Activated T-helper 2 cell treated with anti-CD3 and anti-CD28 coated beads, Interferon-gamma antibody, Interleukin-2, Interleukin-4, amounts not matched to agents 10 μg/mL and 5 μg/mL and 100 μg/mL, durations not matched to agents 14 hours and 24 hours and 36 hours (primary cell): ENCODE measurements at places on chromosomes 12 and 14. TPM values are rescaled to one million over a fixed set of nuclear protein-coding genes. Genes with fewer than 3 reads are reported as not detected.

RDH12 gene
- not detected in 2 replicates for total RNA-seq

MYF6 gene
- total RNA-seq: not detected in 2 replicates

ZDHHC17 gene
- 26.7 and 28.6 TPM in 2 replicates for total RNA-seq

CLEC12A gene
- 0.30 and 0.32 TPM in 2 replicates for total RNA-seq

KICS2 gene
- total RNA-seq: 15.3 and 16.6 TPM in 2 replicates

LUM gene
- not detected in 2 replicates for total RNA-seq

KRT83 gene
- total RNA-seq: not detected in 2 replicates

FOXM1 gene
- 74.8 and 79.3 TPM in 2 replicates for total RNA-seq

NRXN3 gene
- 0.07 TPM in 1 of 2 replicates, not detected in the other for total RNA-seq

GLI1 gene
- total RNA-seq: 1.3 and 1.5 TPM in 2 replicates

SOAT2 gene
- not detected in 2 replicates for total RNA-seq

VWF gene
- not detected in 2 replicates for total RNA-seq

SLC6A12 gene
- total RNA-seq: 0.37 TPM in 1 of 2 replicates, not detected in the other

CD163 gene
- not detected in 2 replicates for total RNA-seq

DNAJC22 gene
- total RNA-seq: 0.09 TPM in 1 of 2 replicates, not detected in the other

KIF5A gene
- total RNA-seq: 3.0 and 3.4 TPM in 2 replicates

C14orf132 gene
- 1.1 and 1.6 TPM in 2 replicates for total RNA-seq

CLEC6A gene
- not detected in 2 replicates for total RNA-seq

- no peak for DNase-seq
Measured at GRCh38 chr14:61555056-61555838, 140.1 kb upstream of the HIF1A start.

DNA sequence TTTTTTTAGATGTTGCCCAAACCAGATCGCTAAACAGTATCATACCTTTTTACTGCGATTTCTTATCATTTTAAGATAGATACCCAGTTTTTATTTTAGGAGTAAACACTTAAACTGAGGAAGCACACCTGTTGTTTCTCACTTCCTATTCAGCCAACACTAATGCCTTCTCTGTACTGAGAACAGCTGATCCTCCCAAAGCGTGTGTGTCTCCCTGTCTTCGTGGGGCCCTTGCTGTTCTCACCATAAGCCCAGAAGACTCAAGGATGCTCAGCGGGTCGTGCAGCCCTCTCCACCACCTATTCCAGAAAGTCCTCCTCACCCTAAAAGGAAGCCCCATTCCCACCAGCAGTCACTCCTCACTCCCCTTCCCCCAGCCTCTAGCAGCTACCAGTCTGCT is 14.8 kb downstream of the PPP2R5C start:
- no peak for DNase-seq

DNA sequence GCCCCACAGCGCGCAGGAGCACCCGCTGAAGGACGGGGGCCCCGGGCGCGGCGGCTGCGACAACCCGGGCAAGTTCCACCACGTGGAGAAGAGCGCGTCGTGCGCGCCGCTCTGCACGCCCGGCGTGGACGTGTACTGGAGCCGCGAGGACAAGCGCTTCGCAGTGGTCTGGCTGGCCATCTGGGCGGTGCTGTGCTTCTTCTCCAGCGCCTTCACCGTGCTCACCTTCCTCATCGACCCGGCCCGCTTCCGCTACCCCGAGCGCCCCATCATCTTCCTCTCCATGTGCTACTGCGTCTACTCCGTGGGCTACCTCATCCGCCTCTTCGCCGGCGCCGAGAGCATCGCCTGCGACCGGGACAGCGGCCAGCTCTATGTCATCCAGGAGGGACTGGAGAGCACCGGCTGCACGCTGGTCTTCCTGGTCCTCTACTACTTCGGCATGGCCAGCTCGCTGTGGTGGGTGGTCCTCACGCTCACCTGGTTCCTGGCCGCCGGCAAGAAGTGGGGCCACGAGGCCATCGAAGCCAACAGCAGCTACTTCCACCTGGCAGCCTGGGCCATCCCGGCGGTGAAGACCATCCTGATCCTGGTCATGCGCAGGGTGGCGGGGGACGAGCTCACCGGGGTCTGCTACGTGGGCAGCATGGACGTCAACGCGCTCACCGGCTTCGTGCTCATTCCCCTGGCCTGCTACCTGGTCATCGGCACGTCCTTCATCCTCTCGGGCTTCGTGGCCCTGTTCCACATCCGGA is 1.4 kb downstream of the FZD10 start:
- DNase-seq: no peak

DNA sequence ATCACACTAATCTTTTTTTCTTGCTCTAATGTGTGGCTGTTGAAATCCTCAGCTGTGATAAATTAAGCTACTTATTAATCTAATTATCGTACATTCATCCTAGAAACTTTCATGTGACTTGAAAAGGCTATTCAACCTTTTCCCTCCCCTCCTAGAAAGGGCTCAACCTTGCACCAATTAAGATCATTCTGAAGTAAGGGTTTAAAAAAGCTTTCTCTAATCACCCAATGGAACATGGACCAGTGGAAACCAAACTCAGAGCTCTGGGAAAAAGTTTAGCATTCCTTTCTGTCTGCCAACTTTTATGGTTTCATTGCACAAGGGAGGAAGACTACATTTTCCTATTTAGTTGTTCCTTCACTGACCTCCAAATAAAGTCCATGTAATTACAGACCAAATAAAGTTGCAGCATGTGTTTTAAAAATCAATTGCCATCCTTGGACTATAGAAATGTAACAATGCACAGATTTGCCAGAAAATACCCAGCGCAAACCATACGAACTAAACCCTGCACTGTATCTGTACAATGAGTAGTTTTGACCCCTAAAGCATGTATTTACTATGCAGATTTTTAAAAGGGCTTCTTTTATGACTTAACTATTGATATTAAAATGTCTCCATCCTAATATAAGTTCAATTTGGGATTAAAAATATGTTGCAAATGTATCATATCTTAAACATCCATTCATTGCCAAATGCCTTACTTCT is 142.6 kb upstream of the OTX2 start:
- no peak for DNase-seq

- no peak for DNase-seq
Measured at GRCh38 chr14:102898298-102898697, 24.2 kb upstream of the AMN start.

GRCh38 chr12:52146822-52147366 is 44.9 kb downstream of the KRT80 start:
- DNase-seq: no peak

- DNase-seq: peak; percentile 21
Measured at GRCh38 chr12:1474041-1474573, 120.3 kb downstream of the FBXL14 start.

GRCh38 chr14:90319634-90320541 is 11.9 kb downstream of the NRDE2 start:
- DNase-seq: no peak

GRCh38 chr12:608921-609320 is 54.3 kb downstream of the NINJ2 start:
- no peak for DNase-seq

DNA sequence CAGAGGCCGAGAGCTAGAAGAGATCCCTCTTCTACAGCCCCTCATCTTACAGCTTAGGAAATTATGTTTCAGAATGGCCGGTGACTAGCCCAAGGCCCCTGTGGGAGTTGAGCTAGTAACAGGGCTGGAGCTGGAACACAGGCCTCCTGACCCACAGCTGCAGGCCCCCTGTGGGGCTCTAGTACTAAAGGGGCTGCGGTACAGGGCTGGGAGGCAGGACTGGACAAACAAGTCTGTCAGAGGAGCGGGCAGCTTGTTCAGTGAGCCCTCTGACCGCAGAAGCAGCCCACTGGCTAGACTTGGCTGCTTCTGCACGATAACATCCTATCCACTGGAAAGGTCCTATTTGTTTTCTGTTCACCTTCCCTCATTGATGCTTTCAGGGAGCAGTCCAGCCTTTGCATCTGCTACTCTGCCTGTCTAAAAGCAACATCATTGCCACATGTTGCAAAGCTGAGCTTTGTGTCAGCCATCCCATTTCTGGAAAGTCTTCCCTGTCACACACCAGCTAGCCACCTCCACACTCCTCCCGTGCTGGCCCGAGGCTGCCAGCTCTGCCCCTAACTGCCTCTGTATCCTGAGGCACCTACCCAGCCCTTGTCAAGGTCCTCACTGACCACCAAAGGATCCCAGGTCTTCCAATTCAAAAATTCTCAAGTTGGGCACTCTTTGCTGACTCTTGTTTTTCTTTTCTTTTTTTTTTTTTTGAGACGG is 10.2 kb downstream of the PSMC1 start:
- DNase-seq: no peak

DNA sequence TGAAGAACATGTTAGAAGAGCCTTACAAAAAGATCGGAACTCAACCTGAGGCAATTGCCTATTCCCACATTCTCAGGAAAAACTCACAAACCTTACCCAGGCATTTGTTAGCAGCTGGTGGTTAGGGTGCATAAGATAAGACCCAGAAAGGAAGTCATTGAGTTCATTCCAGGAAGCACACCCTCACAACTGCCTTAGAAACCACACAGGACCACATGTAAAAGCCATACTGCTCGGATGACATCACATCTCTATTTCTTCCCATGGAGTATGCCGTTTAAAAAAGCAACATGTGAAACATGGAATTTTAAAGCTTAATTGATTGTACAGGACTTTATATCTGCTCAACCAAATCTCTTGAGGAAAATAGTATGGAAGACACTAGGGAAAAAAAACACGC is 411.2 kb downstream of the DAD1 start:
- no peak for DNase-seq

GRCh38 chr12:57511161-57511560 is 9.2 kb downstream of the DDIT3 start:
- no peak for DNase-seq

DNA sequence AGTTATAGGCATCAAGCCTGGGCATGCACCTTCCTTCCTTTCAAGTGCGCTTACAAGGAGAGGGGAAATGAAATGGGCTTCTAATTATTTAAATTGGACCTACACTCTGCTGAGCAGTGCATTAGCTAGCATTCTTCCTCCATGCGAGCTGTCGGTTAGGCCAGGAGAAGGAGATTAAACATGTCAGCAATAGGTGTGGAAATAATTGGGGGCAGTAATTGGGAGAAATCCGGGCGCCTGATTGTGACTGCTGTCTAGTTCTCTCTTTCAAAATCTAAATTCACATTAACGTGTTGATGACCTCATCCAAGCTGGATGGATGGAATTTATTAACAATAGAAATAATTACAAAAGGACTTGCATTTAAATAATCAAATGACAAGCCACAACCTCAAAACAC is 86.2 kb upstream of the SEL1L start:
- no peak for DNase-seq

- DNase-seq: no peak
Measured at GRCh38 chr12:97211416-97211930, 251.1 kb upstream of the RMST start.

- DNase-seq: no peak
Measured at GRCh38 chr14:101897326-101897725, 67.0 kb upstream of the DYNC1H1 start.

DNA sequence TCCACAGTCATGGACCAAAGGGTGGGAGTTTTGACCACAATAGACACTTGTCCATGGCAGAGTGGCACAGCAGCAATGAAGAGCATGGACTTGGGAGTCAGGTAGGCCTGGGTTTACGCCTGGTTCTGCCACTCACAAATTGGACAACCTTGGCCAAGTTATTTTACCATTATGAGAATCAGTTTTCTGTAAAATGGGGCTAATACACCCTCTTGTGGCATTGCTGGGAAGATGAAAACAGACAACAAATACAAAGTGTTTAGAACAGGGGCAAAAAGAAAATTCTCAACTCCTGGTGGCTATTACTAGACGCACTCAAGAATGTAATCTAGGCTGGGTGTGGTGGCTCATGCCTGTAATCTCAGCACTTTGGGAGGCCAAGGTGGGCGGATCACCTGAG is 2.6 kb downstream of the C12orf43 start:
- DNase-seq: no peak

GRCh38 chr12:48788854-48789775 is at the start of gene ADCY6:
Gene ADCY6, minus strand, starts transcription at chr12:48789089. Its CDS starts 5,655 bp downstream, at chr12:48783434.
- DNase-seq: no peak

DNA sequence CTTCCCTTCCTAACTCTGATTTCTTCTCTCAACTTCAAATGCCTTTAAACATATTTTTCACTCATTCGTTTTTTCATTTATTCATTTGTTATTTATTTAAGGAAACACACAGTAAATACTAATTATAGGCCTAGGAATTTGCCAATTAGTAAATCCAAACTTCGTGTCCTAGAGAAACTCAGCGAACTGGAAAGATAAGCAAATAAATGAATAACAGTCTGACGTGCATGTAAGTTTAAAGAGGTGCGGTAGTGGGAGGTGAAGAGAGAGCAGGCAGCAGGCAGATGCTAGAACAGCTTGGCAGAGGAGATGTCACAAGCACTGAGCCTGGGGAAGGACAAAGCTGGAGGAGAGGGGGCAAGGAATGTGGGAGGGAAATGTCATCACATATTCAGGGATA is 228.2 kb downstream of the DPY19L2 start:
- no peak for DNase-seq

DNA sequence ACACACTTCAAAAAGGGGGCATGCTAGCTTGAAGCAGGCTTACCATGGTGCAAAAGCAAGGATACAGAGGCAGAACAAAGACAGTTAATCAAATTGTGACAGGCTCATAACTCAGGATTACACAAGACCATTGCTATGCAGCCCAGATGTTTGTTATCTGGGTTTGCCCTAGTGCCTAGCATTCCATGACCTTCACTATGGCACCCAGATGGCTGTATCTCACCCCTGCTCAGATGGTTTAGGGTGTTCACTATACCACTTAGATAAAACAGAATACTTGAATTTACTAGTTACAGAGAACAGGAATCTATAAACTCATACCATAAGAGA is 56.2 kb downstream of the SDR9C7 start:
- no peak for DNase-seq

DNA sequence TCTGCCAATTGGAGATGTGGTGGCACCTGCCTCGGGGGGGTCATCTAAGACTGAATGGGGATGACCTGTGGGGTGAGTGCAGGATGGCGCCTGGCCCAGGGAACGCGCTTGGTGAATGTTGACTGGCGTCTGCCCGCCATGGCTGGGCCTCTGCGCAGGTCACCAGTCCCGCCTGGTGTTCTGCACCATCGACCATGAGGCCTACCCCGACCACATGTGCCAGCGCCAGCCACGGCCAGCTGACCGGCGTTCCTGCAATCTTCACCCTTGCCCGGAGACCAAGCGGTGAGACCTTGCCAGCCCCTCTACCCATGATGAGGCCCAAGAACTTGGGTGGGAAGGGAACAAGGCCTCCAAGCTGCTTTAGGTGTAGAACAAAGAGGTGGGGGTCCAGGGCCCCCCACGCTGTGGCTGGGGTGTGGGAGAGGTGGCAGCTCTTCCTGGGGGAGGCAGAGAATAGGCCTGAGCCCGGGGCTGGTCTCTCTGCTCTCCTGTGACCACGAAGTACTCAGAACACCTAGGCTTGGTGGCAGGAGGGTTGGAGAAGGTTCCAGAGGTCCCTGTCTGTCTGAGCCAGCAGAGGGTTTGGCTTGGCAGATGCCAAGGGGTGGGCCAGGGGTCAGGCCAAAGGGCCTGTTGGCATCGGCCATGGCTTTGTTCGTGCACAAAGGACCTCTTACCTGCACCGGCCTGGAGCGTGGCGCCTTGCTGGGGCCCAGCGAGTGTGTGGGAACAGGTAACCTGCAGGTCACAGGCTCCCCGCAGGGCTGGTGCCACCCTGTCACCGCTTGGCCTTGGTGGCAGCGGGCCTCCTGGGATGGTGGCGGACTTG is 15.4 kb downstream of the PAPLN start:
- no peak for DNase-seq
